ENCODE measurements at places on chromosomes 2 and 18.

GRCh38 chr2:220106065-220106464 lies 478.6 kb downstream of the SLC4A3 start:
- no peak for DNase-seq

DNA sequence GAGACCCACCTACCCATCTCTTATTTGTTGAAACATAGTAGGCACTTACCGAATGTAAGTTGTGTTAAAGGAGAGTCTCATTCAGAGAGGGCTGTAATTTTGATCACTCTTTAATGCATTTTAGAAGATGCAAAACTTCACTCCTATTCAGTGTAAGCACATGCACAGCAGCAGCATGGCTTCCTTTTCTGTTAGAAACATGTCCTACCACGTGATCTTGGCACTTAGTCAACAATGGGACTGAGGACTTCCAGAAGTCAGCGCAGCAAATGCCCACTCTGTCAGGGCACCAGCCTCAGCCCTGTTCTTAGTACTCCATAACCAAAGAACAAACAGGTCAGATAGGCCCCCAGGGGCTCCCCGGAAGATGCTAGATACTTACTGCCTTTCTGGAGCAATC lies 456.5 kb downstream of the METTL4 start:
- DNase-seq, result no peak

DNA sequence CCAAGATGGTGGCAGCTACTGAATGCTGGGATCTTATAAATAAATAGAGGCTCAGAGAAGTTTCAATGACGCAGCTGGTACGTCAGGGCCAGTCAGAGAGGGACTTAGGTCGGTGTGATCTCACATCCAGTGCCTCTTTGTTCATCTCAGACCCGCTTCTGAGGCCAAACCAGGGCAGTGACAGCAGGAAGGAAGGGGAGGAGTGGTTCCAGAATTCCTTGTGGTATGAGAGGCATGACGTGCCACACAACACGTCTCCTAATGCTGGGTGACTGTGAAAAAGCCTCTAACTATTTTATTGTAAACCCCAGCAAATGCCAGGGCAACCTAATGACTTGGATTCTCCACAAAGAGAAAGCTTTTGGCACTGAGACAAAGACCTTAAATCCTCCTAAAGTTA lies 423.3 kb downstream of the LPIN1 start:
- no peak for DNase-seq

DNA sequence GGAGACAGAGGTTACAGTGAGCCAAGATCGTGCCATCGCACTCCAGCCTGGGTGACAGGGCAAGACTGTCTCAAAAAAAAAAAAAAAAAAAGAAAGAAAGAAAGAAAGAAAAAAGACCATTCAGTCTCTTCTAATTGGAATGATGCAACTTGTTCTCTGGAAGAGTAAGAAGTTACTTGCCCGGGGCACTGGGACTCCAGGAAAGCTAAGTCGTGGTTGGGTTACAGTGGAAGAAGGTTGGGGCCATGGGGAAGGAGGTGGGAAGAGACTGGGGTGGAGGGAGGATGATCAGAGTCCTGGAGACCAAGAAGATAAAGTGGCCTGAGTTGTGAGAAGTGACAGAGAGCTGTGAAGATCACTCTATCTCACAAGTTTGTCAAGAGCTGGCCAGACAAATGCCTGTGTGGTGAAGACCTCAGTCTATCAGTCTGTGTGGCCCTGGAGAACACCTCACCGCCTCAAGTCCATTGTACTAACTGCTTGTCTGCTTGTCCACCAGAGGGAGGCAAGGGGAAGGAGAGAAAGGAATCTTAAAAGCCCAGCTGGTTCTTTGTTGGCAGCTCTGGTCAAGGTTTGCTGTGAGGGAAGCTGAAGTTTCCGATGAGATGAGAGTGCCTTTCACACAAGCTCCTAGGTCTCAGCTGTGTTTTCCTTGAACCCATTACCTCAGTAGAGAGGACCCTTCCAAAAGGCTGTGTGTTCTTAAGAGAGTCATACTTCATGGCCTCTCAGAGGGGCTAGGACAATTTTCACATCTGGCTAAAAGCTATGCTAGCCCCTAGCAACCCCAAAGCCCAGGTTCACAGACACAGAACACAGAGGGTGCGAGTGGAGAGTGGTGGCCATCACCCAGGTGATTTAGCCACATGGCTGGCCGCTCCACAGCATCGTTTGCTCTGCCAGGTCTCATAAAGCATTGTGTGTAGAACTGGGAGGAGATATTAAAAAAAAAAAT lies 72.0 kb upstream of the TMEM178A start:
- no peak for DNase-seq

GRCh38 chr18:57214976-57215375 lies 68.1 kb downstream of the BOD1L2 start:
- DNase-seq, result no peak

- DNase-seq, result no peak
These were observed 265.6 kb downstream of the TMX3 start for GRCh38 chr18:68449292-68449691.

DNA sequence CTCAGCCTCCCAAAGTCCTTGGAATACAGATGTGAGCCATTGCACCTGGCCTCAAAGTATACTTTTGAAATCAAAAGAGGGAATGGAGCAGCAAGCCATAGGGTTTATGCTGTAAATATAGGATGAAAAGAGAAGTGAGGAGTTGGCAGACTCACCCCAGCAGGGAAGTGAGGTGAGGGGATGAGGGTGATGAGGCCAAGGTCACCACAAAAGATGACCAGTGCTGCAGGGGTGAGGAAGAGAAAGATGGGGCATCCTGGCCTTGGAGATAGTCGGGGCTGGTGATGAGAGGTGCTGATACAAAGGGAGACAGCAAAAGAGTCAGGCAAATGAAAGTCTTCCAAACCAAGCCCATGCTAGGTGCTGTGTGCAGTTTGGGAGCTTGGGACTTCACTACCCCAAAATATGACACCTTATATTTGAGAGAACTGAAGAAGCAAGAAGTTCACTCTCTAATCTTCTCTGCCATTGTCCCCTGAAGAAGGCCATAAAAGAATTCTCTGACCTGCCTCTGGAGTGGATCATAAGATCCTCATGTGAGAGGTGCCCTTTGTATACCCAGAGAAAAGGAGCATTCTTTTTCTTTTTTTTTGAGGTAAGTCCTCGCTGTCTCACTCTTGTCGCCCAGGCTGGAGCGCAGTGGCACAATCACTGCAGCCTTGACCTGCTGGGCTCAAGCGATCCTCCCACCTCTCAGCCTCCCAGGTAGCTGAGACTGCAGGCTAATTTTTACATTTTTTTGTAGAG lies 31.0 kb downstream of the TGIF1 start:
- DNase-seq, result no peak

DNA sequence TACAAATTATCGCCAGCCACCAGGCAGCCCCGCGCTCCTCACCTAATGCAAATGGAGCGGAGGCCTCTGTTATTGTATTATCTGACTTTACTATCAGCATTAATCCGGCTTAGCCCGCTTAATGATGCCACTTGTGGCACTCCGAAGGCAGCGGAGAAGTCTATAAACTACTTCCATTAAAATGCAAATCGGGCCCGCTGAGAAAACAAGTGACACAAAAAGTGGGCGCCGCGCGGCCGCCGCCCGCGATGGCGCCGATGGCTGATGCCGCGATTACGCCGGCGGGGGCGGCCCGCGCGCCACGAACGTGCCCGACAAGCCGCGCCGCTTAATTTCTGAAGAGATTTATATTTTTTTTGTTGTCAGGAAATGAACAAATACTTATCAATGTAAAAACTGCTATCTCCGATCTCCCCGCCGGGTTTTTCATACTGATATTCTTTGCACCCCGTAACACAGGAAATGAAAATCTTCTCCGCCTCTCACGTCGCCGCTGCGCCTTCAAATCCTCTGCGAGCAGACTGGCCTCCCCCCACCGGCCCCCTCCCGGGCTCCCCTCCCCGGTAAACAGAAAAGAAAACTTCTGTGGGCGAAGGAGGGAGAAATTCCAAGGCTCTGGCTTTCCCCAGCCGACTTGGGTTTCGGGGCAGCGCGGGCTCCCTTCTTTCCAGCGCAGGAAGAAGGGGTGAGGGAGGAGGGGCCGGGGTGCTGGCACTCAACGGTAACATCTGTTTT lies 221.8 kb downstream of the INSIG2 start:
- peak; percentile 57 for DNase-seq

DNA sequence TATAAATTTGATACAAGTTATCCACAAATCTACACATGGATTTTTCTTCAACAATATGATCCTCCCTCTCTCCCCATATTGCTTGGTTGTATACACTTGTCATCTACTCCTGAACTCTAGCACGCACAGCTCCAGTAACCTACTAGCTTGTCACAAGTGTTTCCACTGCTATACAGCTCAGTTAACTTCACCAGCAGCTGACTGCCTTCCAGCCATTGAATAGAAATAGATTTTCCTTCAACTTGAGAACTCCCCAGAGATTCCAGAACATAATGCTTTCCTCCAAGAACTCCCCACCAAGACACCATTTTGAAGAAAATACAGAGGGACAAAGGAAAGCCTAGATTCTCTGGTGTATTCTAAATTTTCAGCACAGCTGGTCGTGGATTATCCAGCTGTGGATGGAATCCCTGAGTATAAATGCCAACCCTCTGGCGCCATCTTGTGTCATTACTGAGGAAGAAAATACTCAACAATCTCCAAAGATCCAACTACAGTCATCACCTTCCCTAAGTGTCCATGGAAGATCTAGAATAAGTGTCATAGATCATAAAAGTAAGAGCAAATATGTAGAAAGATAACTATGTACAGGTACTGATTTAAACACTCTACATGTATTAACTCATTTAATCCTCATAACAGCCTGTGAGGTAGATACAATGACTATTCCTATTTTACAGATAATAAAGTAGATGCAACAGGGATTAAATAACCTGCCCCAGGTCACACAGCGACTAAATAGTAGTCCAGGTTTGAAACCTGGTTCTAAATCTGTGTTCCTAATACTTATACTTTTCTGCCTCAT lies 156.7 kb downstream of the ARHGAP28 start:
- no peak for DNase-seq

- no peak for DNase-seq
These were observed 246.8 kb downstream of the AGPS start for GRCh38 chr2:177639262-177639914.

DNA sequence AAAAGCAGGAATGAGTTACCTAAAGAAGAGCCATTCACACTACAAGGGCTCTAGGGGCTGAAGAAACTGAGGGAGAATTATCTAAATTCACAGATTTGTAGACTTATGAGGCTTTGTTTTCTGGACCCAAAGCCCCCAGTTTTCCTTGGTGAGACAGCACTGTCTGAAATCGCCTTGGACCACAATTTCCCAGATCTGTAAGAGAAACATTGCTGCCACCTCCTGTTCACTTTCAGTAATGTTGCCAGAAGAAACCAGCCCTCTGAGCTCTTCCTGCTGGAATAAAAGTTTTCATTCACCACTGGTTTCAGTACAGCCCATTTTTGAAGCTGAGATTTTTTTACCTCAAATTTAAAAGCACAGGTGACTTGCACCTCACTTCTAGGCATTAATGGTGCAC lies 169.2 kb downstream of the CDH20 start:
- peak; percentile 50 for DNase-seq

DNA sequence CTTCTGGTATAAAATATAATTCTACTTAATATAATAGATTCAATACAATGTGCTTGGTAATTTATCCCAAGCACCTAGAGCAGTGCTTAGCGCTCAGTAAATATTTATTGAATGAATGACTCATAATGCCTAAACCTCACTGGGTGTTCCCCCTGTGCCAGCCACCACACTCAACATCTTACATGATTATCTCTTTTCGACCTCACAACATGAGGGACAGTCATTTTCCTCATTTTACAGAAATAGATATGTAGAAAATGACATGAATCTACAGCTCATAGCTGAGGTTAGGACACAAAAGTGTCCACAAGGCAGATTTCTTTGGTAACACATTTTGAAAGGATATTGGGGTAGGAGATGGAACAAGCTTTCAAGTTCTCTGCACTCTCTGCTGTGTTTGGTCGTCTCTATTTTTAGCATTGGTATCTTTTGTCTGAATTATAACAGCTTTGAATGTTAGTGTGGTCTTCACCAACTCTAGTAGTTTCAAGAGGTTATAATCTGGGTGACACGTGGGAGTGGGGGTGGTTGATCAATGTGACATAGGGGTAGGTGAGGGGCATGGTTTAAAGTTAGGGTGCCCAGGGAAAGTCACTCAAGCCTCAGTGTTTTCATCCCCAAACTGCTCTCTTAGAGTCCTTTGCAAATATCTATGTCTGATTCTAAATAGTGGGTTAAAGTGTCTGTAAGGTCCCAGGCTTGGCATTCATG lies 9.8 kb downstream of the MYOM1 start:
- DNase-seq, result no peak

DNA sequence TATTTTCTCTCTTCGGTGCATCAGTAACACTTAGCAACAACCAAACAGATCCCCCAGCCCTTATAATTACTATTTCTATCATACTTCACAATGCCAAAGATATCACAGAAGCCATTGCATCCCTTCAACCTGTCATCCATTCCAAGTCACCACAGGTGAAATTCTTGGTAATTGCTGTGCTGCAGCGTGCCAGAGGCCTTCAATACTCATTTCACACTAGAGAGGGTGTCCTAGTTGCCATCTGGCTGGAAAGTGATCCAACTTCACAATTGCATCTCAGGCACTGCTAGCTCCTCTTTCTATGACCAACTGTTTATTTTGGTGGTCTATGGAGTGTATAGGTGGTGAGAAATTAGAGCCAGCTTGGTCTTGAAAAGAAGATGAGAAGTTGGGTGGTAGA lies 131.2 kb downstream of the NUP35 start:
- no peak for DNase-seq

DNA sequence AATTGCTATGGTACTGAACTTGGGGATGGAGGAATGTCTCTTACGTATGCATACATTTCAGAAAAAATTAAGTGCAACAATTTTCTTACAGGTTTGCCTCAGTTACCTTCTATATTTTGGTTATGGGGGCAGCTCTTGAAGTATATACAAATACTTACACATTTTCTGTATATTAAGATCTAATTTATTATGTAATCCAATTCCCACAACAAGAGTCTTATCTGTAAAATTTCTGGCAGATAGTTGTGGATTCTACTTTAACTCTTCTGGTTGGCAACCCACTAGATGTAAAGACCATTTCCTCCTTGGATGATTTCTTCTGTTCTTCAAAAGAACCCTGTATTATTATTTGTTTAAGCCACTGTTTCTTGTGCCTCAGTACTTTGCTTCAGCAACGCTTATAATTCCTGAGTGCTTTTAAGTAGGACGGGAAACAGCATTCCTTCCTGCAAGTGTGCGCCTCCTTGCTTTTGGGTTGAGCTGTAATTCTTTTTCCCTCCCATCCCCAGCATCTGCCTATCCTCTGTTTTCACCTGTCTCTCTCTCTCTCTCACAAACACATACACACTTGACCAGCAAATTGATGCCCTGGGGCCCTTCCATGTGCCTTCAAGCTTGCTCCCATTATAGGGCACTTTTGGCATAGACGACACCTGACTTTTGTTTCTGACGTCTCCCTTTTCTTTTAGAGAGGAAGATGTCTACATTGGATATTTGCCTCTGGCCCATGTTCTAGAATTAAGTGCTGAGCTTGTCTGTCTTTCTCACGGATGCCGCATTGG lies 61.4 kb downstream of the ACSL3 start:
- no peak for DNase-seq

- DNase-seq, result no peak
These were observed 40.5 kb downstream of the RBKS start for GRCh38 chr2:27849558-27850205.

DNA sequence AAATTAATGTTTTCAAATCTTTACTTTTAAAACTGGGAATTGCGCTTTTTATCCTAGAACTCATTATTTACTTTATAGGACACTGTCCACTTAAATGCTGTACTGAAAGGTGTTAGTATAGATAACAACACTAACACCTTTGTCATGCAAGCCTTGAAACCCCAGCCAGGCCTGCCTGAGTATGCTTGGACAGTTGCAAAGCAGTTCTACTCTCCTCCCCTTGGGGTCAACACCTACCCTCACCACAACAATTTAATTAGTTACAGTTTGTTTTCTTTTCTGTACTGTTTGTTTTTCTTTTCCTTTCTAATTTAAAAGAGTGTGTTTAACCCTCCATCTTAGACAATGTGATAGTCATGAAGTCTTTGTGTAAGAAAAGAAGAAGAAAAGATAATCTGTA lies 18.9 kb upstream of the FAM98A start:
- DNase-seq, result no peak

Measured in mesothelial cell of epicardium (in vitro differentiated cells).